ENCODE measurements at places on chromosomes 12 and 14.

DNA sequence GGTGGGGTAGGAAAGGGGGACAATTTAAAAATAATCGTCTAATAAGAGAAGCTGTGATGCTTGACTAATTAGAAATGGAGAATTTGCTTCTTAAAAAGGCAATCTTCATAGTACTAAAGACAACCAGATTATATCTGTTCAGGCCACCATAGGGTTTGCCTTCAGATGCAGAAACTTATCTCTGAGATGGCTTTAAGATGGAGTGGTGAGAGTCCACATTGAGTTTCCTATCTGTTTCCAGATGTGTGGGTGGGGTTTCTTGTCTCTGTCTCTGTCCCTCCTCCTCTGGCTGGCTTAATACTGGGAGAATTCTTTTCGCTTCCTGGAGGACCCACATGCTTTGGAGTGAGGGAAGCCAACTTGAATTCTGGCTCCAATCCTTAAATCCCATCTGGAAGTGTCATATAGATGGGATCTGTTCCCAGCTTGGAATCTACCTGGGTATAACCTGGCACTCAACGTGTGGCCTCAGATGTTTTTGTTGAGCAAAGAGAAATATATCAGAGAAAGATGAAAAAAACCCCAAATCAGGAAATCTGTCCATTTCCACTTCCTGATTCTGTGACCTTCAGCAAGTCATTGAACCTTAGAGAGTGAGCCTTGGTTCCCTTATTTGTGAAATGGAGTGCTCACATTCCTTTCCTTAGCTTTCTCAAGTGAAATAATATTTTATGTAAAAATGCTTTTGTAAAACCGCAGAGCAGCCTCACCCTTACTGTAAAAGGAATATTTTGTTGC, 66.4 kb downstream of the CHST11 start:
- no peak for DNase-seq

GRCh38 chr12:109718390-109718789, 4.8 kb downstream of the FAM222A start:
- peak; percentile 52 for DNase-seq

DNA sequence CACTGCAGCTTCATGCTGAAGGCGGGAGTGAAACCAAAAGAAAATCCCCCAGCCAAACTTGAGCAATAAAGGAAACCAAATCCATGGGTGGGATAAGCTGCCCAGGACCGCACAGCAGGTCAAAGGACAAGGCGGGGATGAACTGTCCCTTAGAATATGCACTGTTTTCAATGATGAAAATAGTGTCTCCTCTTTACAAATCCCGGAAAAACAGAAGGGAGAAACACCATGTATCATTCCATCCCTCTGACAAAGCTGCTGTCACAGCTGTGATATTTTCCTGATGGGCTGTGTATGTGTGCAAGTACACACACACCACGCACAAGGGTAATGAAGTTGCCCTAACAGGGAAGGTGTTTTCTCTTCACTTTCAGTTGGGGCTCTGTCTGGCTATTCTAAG, 70.3 kb downstream of the ACTN1 start:
- DNase-seq = no peak

DNA sequence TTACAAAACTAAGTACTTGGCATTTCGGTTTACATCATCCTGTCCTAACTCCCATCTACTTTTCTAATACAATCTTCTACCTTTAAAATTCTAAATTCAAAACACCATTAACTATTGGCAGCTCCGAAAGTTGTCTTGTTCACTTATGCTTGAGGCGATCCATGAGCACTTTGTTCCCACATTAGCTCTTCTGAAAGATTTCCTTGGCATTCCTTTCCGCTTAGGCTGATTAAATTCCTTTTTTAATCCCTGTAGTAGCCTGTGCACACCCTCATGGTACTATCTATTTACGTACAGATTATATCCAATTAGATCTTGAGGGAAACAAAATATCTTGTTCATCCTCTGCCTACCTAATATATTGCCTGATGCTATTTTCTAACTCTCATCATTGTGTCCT, 480.7 kb downstream of the PRKD1 start:
- DNase-seq = no peak

DNA sequence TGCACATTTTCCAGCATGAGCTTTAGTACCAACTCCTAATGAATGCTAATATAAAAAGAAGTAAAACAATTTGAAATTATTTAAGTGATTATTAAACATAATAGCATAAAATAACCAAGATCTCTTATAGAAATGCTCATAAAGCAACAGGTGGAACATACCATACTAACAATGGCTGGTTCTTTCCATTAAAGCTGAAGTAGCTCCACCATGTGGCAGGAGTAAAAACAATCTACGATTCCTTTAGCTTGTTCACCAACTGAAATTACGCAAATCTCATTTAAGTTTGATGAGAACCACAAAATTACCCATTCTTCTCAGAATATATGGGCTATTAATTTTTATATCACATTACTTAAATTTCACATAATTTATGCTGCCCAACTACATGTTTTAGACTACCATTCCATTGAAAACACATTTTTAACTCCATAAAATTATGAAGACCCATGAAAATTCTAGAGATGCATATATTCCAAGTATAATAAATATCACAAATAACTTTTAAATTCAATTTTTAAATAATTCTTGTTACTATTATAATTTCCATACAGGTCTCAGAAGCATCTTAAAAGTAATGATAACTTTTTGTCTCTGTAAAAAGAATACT, 213.6 kb downstream of the DAD1 start:
- peak; percentile 21 for DNase-seq

DNA sequence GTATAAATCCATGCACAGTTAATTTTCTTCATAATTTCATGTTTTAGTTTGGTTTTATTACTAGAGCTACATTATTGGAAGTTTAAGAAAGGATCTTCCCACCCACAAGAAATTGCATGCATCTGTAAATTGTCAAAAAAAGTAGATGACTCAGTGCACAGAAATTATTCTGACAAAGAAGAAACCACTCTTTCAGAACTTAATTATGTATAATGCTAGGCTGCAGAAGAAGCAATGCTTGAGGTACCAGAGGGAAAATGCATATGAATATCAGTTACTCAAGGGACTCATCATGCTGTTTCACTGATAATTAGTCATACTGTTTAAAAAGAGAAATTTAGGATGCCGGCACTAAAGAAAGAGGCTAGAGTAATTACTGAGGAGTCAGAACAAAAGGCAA, 147.0 kb downstream of the SLC16A7 start:
- no peak for DNase-seq

- no peak for DNase-seq
Measured at GRCh38 chr14:77649326-77649725, 32.9 kb upstream of the SPTLC2 start.

GRCh38 chr12:26062566-26062965, 62.3 kb downstream of the BHLHE41 start:
- no peak for DNase-seq

DNA sequence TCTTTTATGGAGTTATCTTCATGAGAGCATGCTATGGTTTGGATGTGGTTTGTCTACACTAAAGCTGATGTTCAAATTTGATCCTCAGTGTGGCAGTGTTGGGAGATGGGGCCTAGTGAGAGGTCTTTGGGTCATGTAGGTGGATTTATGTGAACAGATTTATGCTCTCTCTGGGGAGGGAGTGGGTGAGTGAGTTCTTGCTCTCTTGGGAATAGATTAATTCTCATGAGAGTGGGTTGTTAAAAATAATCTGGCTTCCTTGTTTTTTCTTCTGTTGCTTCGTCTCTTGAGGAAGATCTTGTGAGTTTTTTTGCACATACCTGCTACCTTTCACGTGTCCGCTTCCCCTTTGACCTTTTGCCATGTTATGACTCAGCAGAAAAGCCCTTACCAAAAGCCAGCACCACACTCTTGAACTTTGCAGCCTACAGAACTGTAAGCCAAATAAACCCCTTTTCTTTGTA, 20.5 kb downstream of the DERA start:
- DNase-seq = no peak

- DNase-seq = no peak
Measured at GRCh38 chr12:123229051-123229450, 3.9 kb downstream of the MPHOSPH9 start.

DNA sequence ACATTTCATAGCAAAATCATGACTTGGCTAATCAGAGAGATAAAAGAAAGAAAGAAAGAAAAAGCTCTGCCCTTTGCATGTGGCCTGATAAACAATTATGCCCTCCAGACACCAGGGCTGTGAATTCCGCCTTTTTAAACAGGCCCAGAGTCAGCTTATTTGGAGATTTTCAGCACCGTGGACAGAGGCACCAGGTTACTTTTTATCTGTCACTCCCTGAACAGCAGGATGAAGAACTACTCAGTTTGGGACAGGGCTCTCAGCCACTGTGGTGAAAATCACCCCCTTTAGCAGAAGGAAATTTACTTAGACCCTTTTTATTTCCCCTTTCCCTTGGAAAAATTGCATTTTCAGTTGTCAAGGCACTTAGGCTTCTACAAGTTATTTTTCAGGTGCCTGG, 359.9 kb downstream of the NRXN3 start:
- no peak for DNase-seq

GRCh38 chr14:92564344-92565039, 50.9 kb downstream of the RIN3 start:
- DNase-seq = no peak
